Activated CD4-positive, alpha-beta T cell treated with anti-CD3 and anti-CD28 coated beads, Interleukin-2, amount 50 U/mL, for 24 hours (primary cell): ENCODE measurements at places on chromosomes 3 and 15.

DNA sequence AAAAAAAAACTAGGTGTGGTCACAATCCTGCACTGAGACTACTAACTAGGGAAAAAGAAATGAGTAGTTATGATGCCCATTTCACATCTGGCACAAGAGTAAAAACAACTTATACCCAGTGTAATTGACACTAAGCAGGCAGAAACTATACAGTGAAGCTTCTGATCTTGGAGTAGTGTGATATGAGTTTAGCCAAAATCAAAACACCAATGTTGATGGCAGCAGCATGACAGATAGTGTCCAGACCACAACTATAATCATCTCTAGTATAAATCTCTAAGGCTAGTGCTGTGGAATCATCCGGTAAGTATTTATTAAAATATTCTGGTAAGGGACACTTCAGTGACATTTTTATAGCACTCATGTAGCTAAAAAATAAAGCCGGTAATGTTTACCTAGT is 108.5 kb upstream of the EPHA6 start:
- no peak for DNase-seq

DNA sequence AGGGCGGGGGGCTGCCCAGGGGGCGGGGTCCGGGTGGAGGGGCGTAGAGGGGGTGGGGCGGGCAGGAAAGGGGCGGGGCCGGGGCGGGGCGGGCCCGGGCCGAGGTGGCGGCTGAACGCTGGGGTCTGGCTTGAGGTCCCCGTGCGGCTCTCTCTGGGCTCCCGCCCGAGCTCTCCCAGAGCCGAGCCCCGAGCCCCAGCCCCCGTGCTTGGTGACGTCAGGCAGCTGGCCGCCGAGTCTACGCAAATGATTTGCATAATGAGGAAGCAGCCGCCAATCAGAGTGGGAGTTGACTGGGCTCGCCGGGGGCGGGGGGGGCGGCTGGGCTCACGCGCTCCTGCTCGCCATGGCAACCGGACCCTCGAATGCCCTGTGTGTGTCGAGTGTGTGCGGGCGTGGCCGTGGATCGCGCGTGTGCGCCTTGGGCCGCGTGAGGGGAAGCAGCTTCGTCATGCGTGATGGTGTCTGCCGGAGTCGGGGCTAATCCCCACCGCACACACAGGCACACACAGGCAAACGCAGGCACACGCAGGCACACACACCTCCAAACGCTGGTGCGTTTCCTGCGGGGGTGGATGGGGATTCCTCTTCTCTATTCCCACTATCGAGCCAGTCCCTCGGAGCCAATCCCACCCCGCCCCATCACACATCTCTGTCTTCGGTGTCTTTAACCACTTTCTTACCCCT is at the start of gene CELF6:
TSS of gene CELF6 (minus strand) at position 173 of the 687 bp plus-strand sequence. CDS start 283 bp downstream, outside the sequence.
- DNase-seq: peak; percentile 55

DNA sequence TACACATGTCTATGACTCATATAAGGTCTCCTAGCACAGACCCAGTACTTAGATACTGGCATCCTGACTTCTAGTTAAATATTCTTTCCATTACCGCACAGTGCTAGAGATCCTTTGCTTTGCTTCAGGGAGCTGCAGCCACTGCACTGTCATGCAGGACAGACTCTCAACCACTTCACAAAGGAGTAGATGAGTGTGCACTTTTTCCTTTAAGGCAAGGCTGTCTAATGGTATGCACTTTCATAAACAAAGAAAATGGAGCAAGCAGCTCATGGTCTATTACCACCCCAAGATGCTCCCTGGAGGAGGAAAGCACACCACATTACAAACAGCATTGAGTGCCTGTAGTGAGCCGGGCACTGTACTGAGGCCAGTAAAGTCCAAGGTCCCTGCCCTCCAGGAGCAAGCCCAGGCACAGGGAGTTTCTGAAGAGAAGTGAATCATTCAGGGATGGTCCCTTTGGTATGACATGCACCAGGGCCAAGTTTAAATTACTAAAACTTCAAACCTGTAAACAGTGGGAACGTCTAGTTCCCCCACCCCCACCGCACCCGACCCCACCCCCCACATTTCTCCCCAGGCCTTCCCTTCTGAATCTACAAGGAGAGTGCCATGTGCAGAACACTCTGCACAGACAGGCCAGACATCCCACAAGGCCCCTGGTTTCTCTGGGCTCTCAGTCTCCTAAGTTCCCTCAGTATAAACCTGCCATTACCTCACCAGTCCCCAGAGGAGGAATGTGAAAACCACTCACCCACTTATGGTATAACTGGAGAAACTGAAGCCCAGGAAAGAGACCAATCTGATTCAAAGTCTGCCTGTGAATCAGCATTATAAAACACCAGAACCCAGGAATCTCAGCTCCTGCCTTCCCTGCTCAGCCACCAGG is 107.8 kb upstream of the BCL6 start:
- no peak for DNase-seq

DNA sequence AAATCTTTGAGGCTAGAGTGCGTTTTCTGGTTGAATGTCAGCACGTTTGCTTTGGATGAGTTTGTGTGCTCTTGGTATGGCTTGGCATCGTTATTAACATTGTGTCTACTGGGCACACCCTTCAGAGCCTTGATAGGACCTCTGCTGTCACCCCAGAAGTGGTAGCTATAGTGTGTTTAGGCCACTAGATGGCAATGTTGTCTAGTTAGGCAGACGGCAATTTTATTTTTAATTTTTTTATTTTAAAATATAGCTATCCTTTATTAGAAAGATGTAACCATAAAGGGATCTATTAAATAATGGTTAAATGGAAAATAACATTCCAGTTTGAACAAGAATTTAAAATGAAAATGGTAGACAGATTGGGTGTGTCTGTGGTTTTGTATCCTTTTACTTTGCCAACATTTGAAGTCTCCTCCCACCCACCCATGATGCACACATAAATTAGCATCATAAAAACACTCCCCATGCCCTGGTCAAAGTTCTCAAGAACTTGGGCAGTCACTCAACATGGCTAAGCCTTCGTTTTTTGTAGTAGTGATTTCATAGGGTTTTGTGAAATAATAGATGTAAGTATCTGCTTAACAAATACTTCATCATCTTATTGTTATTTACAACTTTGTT is 200.7 kb downstream of the KCNH8 start:
- DNase-seq: peak; percentile 5

GRCh38 chr3:31196881-31197364 is 302.5 kb upstream of the GADL1 start:
- DNase-seq: no peak

- DNase-seq: no peak
Observed at GRCh38 chr3:106068381-106068780, 199.6 kb upstream of the CBLB start.

DNA sequence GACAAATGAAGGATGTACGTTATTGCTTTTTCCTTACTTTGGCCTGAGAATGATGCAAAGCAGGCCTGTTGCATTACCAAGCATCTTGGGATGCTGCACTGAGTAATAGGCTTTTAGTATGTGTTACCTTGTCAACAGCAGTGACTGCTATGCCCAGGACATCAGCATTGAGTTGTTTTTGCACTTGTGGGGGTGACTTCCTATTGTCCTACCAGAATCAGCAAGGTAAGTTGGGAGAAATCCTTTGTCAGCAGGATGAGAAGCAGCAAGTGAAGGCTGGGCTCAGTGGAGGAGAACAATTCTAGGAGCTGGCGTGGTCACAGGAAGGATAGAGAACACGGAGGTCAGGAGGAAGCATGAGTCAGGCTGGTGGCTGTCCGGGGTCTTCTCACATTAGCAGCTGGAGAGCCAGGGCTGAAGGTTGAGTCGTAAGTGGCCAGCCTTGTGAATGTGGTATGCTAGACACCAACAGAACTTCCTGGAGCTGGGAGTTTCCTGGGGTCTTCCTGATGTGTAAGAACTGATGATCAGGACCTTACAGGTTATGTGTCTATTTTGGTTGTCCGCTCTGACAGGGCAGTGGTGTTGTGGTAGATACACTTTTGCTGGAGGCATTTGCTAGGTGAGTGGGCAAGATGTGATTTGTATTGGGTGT is 142.7 kb downstream of the FNDC3B start:
- no peak for DNase-seq

DNA sequence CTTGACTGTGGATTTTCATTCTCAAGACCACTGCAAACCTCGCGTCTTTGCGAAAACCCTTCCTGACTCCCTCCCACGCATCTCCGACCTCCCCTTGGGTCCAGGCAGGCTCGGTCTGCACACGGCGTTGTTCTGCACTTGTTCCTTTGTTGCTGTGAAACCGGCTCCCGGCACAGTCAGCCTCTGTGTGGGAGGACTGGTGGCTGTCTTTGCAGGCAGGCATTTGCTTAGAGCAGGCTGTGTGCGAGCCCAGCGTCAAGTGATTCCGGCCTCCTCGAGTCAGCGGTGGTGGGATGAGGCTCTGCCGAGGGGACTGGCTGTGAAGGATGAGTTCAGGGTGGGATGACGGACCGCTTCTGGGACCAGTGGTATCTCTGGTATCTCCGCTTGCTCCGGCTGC is 102.6 kb upstream of the ROPN1 start:
- no peak for DNase-seq

GRCh38 chr3:42712688-42713372 is 10.2 kb upstream of the HHATL start:
- DNase-seq: no peak

DNA sequence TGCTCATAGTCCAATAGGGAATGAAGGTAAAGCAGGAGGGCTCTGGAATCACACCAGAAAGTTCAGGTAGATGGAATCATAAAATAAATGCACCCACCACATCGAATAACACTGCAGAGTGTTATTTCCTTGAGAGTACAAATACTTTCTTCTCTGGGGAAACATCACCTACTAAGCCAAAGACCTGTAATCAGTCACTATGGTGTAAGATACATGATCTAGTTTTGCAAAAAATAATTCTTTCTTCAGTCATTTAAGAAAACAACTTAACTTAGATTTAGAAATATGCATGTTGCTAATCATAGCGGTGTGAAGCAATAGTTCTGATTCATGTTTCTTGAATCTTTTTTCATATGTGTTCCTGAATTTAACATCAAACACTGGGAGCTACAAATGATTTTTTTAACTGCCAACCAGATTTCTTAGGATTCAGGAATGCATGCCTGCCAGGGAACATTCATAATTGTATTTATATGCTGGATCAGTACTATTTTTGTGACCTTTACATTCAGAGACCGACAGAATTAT is 40.2 kb upstream of the MEIS2 start:
- no peak for DNase-seq

DNA sequence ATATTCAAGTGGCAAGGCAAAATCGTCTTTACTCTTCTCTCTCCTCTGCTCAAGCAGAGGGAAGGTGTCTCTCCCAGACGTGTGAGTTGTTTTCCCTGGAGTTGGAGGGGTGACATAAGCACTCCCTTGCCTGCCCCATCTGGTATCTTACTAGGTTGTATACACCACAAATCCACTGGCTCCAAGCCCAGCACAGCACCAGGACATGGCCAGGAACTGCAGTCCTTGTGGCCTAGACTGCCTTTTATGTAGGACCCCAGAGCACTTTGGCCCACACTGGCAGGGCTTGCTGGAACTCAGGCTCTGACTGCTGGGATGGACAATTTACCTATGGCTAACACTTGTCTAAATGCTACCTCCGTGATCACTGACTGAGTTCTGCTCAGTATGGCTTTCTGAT is 34.0 kb downstream of the DZIP3 start:
- no peak for DNase-seq

DNA sequence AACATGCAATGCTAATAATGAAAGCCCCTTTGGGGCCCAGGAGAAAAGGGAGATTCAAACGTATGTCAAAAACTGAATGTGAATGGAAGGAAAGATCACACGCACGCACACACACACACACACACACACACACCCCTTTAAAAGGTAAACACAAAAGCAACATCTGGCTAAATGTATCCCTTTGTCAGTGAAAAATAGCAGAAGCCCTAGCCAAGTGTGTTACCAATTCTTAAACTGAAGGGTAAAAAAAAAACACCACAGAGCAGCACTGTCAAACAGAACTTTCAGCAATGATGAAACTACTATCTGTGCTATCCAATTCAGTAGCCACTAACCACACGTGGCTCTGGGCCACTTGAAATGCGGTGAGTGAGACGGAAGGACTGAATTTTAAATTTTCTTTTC is 4.9 kb downstream of the RFTN1 start:
- no peak for DNase-seq

GRCh38 chr3:66302288-66302687 is 81.5 kb downstream of the SLC25A26 start:
- DNase-seq: peak; percentile 40

DNA sequence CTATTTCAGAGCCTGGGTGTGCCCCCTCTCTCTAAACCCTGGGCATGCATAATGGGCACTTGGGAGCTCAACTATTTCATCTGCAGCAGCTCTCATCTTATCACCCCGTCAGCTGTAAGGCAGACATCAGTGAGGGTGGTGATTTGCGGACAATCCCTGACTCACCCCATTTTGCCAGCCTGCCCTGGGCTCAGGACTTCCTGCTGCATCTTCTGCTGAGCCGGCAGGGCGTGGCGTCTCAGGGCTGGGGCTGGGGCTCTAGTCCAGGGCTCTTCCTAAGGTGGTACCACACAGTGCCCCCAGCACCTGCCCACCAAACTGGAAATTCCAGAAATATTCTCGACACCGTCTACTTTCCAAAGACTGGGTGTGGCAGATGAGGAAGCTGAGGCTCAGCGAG is 925 bp upstream of the PSTPIP1 start:
- DNase-seq: peak; percentile 37

- DNase-seq: peak; percentile 56
Observed at GRCh38 chr3:48989796-48990635, at the start of gene P4HTM. Gene P4HTM, plus strand, starts transcription at chr3:48990241. Its CDS starts 16 bp downstream, at chr3:48990257.

DNA sequence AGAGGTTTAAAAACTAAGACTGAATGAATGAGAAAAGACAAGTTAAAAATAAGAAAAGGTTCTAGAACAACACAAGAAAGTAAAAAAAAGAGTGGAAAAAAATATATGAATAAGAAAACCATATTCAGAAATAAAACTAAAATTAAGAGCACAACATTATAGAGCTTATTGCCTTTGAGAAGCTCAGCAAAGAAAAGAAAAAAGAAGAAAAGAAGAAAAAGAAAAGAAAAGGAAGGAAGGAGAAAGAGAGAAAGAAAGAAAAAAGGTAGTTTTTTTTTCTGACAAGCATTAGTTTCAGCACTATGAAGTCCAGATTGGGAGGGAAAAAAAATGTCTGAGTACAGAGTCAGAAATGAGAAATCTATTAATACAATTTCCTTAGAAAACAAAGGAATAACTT is 81.5 kb downstream of the FAIM start:
- DNase-seq: no peak

- no peak for DNase-seq
Observed at GRCh38 chr3:196186651-196187573, 24.3 kb downstream of the ZDHHC19 start.

DNA sequence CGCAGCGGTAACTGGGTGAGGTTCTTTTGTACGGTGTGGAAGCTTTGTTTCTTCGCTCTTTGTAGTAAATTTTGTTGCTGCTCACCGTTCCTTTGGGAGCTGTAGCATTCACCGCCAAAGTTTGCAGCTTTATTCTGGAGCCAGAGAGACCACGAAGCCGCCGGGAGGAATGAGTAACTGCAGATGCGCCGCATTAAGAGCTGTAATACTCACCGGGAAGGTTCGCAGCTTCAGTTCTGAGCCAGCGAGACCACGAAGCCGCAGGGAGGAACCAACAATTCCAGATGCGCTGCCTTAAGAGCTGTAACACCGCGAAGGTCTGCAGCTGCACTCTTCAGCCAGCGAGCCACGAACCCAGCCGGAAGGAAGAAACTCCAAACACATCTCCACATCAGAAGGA is 56.0 kb upstream of the DYNC1LI1 start:
- DNase-seq: no peak
